ENCODE measurements at places on chromosomes 4 and X.

DNA sequence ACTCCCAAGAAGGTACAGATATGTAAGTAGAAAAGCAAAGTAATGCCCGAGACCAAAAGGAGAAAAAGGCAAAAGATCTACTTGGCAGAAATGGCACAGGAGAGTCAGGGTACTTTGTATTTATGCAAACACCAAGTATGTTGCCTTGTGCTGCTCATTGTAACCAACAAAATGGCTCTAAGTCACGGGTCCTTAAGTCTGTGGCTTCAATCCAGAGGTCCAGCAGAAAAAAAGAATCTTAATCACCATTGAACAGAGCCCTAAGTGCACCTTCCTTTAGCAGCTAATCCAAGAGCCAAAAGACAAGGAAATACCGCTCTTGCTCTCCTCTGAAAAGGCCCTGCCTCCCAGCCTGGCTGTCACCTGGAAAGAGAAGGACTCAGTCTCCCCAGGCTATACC is 324.9 kb upstream of the PPARGC1A start:
- no peak for DNase-seq

DNA sequence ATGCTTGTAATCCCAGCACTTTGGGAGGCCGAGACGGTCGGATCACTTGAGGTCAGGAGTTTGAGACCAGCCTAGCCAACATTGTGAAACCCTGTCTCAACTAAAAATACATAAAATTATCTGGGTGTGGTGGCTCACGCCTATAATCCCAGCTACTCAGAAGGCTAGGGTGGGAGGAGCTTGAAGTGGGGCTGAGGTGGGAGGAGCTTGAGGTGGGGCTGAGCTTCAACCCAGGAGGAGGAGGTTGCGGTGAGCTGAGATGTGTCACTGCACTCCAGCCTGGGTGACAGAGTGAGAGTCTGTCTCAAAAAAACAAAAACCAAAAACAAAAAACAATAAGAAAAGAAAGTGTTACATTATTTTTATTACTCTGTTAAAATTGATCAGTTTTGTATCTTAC is 1164.4 kb upstream of the IGFBP7 start:
- DNase-seq = no peak

- DNase-seq = no peak
These were observed 27.7 kb downstream of the MANBA start for GRCh38 chr4:102733084-102733483.

GRCh38 chr4:156811963-156812362 is 159.6 kb downstream of the PDGFC start:
- DNase-seq = no peak

GRCh38 chr4:90833706-90834105 is 706.5 kb downstream of the CCSER1 start:
- no peak for DNase-seq

DNA sequence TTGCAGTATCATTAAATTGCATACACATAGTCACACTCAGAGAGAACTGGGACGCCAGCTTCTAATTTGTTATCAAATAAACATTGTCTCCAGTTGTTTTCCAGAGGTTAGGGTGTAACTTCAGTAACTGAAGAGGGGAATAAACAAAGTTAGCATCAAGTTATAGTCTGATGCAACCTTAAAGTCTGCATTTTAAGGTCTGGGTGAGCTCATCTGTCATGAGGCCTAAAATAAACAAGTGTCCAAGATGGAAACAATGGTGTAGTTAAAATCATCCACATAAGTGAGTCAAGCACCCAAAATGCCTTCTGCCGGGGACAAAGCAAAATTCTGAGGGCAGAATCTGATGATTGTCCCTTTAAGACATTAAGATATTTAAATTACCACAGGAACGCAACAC is 70.3 kb upstream of the EMCN start:
- DNase-seq = no peak

DNA sequence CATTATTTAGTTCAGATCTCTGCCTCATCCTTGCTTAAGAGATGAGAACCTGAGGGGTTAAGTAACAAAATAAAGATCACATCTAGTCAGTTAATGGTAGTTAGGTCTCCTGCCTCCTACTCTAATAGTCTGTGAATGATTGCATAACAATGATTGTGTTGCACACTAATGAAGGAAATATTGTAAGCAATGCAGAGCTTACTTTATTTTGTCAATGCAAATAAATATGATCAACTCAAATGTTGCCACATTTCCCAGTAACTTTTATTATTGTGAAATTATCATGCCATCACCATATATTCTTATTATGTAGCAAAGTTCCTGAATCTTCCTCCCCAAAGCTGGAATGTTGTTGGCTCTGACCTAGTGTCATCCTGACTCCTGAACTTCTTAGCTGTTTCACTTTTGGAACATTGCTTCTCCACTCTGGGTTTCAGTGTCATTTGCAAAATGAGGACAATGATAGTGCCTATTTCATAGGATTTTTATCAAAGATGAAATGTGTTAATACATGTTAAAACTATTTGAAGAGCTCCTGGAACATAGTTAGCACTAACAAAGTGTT is 17.0 kb upstream of the GABRA4 start:
- DNase-seq = no peak

GRCh38 chr4:5718411-5718810 is 7.4 kb downstream of the EVC start:
- no peak for DNase-seq

GRCh38 chr4:163755013-163755412 is 260.5 kb downstream of the TMA16 start:
- no peak for DNase-seq

DNA sequence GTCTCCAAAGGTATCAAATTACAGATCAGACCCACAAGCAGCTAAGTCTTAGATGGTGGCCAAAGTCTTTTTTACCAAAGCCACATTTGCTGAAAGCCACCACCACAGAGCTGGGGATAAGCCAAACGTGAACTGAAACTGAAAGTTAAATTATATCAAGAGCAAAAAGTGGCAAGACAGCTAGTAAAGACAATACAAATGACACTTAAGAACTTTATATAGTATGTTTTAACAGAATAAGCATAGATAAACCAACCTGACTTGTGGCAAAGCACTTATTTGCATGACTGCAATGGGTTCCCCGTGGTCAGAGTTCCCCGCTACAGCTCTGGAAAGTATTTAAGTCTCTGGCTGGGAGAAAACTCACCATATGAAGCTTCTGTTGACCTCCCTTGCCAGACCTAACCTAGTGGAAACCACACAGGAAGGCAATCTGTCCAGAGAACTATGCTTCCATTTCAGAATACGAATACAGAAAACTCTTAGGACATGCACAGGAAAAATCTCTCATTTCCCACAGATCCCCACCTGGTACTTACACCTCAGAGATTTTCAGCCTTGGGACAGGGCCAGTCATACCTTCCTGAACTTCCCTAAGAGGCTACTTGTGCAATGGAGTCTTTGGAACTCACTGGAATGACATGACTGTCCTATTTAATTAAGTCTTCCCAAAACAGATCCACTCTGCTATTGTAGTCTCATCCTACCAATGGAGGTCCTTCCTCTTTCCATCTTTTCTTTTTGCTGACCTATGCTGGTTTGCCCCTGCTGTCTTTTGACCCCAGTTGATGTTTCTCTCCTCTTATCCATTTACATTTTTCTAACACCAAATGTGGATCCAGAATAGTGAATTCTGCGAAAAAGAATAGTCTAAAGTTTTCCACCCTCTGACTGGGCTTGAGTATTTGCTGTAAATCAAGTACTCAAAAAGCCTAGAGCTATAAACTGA is 225.1 kb downstream of the NR3C2 start:
- no peak for DNase-seq

GRCh38 chr4:136713140-136713539 is 819.2 kb downstream of the PCDH18 start:
- DNase-seq = no peak

DNA sequence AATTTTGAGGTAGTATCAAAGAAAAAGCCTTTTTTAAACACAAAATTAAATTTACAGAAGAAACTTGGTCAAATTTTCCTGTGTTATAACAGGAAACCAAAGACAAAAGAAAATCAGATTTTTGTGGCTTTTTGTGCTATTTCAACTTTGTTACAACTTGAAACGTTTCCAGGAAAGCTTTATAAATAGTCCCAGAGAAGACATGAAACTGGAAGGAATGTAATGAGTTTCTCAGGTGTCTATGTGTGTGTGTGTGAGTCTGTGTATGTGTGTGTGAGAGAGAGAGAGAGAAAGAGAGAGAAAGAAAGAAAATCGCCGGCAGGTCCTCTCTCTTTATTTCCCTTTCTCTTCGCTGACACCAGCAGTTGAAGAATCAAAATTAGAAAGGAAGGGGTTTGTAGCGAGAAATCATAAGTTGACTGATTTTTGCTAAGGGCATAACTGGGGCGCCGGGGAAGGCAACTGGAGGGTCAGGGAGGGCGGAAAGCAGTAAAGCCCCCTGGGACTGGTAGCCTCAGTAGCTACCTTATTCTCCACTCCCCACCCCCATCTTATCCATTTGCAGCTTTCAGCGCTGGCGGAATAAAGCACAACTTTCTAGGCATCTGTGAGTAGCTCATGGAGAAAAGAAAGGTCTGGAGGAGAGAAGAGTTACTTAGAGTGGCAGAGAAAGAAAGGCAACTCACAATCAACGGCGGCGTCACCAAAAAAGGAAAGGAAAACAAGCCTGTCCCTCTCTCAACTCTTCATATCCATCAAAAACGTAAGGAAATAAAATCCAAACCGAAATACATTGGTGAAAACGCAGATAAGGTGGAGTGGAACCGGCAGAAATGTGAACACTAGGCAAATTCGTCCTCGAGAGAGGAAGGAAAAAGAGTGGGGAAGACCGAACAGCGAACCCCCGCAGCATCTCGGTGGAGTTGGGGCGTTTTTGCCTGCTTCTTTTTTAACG is 1.3 kb downstream of the TMEM47 start:
- DNase-seq = no peak

DNA sequence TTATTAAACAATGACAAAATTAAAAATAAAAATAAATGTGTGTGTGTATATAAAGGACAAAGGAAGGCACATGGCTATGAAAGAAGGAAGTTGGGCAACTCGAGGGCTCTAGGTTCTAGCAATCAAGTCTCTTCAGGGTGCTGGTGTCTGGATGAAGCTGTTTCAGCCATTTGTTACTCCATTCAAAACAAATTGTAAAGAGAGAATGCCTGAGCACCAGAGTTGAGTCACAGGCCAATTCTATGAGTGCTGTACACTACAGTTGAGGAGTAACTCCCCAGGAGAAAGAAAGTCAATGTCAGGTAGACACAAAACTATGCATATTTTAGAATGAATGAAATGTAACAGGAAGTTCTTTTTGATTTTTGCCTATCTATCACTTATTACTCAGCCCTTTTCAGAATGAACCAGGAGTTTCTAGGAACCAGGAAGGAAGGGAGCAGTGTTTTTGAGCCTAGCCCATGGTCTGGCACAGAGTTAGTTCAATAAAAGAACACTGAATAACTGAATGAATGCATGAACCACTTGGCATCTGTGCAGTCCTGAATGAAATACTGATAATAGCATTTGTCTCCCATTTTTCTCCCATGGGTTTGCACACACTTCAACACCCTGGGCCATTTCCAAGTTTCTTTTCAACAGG is 151.7 kb upstream of the CPEB2 start:
- no peak for DNase-seq

DNA sequence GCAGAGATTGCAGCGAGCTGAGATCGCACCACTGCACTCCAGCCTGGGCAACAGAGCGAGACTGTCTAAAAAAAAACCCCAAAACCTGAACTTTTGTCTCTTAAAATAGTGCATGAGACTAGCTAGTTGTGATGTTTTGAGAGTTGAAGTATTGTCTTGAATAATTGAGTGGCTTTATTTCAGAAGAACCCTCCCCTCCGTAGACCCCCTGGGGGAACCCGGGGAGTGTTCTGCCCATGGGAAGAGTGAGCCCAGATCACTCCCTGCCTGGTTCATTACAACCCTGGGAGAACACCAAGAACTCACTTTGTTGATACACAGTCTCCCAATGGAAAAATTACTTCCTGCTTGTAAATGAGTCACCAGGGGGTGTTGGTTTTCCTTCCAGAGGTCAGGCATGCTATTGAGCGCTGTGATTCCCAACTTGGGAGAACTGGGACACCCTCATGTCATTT is 65.3 kb upstream of the SHISA3 start:
- no peak for DNase-seq

GRCh38 chr4:128416921-128417320 is 129.3 kb upstream of the PGRMC2 start:
- DNase-seq = no peak

GRCh38 chr4:113673450-113673849 is 88.1 kb downstream of the CAMK2D start:
- no peak for DNase-seq

GRCh38 chr4:4541040-4541631 is 712 bp downstream of the STX18 start:
- no peak for DNase-seq

DNA sequence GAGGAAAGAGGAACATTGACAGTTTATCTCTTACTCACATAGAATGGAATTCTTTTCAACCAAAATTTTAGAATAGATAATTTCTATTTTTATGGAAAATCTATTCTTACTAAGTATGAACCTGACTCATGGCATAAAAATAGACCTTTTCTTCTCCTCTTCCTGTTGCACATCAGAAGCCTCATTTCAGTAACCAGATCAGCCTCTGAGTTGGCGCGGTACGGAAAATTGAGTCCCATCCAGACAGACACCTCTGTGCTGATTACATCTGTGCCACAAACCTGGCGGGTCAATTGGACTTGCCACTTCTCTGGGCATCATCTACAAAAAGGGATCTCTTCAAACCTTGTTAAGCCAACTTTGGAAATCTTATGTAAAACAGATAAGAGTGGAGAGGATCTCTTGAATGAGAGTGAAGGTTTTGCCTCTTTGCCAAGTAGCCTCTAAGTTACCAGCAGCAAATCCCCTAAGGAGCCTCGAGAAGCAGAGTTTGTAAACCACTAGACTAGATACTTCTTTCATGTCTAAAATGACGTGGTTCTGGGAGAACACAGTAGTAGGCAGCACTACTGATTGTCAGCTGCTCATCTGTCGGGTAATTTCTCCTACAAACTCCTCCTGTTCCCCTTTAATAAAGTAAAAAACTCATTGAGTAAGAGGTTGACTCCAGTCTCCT is 37.4 kb downstream of the TENM3 start:
- no peak for DNase-seq

- DNase-seq = no peak
These were observed 145.2 kb upstream of the SFRP2 start for GRCh38 chr4:153933915-153934687.

DNA sequence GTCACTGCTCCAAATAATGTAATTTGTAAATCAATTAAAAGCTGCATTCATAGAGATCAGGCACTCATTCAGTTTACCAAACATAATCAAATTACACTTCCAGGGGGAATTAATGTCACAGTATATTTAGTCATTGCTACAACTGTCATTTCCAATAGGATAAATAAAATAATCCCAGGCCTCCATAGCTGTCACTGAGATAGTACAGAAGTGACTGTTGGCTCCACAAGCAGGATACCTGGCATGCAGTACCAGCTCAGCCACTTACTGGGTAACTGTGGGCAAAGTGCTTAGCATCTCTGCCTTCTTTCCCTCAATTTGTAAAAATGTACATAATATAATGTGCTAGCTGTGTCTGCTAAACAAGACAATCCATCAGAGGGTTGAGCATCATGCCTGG is 128.1 kb downstream of the CAMK2D start:
- DNase-seq = no peak

GRCh38 chr4:8517946-8518345 is 62.2 kb upstream of the GPR78 start:
- DNase-seq = no peak

GRCh38 chrX:70436343-70436742 is 8.3 kb upstream of the DLG3 start:
- no peak for DNase-seq

GRCh38 chr4:47692691-47693090 is 145.2 kb downstream of the CORIN start:
- peak; percentile 68 for DNase-seq

- DNase-seq = no peak
These were observed 62.6 kb downstream of the PKD2 start for GRCh38 chr4:88070031-88070430.
